Left lung (tissue), 14 donors: ENCODE measurements at places on chromosomes 5 and 9.
A peak's percentile ranks its signal among the peaks of the same experiment; 100 is the strongest.

DNA sequence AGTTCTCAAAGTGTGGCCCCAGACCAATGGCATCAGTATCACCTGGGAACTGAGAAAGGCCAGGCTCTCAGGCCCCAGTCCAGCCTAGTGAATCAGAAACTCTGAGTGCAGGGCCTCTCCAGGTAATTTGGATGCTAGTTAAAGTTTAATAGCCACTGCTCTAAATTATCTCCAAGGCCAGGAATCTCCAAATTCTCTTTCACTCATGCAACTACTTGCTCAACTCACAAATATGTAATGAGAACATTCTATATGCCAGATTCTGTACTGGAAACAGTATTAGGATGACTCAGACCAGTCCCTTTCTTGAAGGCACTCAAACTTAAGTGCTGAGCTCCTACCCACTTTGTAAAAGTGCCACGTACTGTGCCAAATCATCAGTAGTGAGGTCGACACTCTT, 84.6 kb downstream of the PAPPA start:
- no peak for DNase-seq

DNA sequence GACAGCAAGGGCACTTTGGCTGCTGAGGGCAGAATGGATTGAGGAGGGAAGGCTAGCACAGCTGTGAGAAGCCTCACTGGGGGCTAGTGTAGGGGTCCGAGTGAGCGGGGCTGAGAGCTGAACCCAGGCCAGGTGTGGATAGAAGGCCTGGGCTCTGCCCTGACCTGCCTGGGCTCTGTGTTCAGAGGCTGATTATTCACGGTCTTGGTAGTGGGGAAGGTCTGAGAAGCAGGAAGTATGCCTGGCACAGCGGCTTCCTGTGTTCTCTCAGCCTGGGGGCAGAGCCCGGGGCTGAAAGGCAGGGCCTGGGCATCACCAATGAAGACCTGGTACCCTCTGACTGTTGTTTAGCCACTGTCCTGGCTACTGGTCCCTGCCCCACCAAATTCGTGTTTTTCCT, 136.4 kb upstream of the TBC1D2 start:
- no peak for DNase-seq

- DNase-seq: no peak
Observed at GRCh38 chr5:62645223-62645622, 66.6 kb downstream of the LRRC70 start.

- DNase-seq: no peak
Observed at GRCh38 chr9:87199782-87200181, 252.5 kb upstream of the GAS1 start.

- no peak for DNase-seq
Observed at GRCh38 chr5:124743602-124744169, 2.8 kb downstream of the ZNF608 start.

- DNase-seq: no peak
Observed at GRCh38 chr5:155936520-155937406, 390.2 kb upstream of the SGCD start.

GRCh38 chr9:72132052-72132451, 17.2 kb upstream of the GDA start:
- DNase-seq: no peak

DNA sequence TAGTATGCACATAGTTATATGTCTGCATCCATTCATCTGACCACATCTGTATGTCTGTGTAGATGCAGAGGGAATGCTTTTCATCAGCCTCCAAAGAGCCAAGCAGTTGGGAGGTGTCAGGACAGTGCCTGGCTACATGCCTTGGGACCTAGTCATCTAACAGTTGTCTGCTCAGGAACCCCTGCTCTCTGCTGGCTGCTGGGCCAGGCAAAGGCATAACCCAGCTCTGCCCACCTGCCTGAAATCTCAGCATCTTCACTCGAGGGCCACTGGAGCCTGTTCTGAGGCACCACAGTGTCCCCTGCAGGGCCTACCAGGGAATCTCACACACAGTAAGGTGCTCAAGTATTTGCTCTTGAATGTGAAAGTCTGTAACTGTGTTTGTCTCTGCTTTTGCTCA, 3.7 kb downstream of the C9orf50 start:
- no peak for DNase-seq

- DNase-seq: no peak
Observed at GRCh38 chr5:181107699-181108098, 23.3 kb downstream of the OR2V1 start.

GRCh38 chr5:54175-54730, 37.7 kb upstream of the PLEKHG4B start:
- DNase-seq: no peak

- no peak for DNase-seq
Observed at GRCh38 chr5:13830536-13830935, 114.0 kb downstream of the DNAH5 start.

DNA sequence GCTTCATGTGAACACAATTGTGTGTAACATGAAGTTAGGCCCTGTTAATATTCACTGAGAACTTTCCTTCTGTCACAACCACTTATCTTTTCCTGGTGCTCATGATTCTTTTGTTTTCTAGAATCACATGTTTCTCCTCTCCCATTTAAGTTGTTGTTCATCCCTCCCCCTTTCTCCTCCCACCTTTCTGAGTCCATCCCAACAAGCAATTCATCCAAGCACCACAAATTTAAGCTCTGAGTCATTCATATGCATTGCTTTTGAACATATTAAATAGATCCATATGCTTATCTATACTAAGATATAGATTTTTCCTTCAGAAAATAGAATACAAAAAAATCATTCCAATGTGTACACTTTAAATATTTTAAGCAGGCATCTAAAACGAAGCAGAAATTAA, 75.2 kb upstream of the NFIB start:
- DNase-seq: no peak

DNA sequence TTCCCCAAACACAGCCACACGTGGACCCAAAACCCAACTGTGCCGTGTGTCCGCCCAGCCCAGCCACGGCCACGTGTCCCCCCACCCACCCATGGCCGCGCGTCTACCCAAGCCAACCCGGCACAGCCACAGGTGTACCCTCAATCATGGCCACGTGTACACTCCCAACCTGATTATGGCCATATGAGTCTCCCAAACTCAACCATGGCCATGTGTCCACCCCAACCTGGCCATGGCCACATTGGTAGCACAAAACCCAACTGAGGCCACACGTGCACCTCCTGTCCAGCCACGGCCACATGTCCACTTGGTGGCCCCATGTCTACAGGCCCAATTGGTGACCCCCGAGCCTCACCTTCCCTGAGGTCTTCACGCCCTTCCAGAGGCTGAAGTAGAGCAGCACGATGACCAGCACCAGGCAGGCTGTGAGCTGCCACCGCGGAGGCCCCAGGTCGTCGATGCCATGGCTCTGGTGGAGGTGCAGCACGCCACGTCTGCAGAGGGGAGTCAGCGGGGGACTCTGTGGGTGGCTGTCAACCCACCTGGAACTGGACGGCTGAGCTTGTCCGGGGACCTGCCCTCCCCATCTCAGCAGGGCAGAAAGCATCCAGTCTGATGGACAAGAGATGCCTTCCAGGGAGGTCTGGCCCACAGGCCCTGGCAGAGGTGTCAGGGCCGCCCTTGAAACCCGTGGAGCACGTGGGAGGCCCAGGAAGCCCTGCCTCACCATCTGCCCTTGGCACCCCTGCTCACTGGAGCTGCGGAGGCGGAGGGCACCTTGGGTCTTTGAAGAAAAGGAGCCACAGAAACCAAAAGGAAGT, 23.5 kb downstream of the SLC6A3 start:
- no peak for DNase-seq

DNA sequence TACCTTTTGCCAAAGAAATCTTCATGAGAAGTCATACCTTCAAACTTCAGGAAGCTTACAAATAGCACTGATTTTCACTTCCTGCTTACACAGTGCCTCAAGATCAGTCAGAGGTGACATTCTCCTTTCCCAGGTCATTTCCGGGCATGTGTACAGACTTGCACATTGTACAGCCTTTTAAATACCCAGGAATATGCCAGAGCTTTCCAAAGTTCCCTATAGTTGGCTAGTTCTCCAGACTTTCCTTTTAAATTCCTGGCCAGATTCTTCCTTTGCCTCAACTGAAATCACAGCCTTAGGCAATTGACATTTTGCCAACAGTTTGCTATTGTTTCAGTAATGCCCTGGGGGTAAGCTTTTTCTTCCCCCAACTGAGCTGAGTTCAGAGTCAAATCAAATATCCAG, 47.2 kb downstream of the RFX3 start:
- DNase-seq: no peak

DNA sequence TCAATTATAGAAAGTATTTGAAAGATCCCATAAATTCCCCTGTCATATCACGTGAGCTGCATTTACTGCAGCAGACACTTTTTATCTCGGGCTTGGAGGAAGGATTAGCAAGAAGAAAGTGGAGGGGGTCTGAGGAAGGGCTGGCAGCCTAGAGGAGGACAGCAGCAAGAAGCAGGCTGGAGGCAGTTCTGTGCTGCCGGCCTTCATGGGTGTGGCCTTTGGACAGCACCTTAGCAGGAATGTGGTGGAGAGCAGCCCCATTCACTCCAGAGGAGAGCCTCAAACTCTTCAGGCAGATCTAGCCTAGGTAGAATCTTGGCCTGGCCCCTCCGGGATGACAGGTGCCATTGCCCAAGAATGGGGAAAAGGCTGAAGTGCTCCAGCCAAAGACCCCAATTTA, 89.8 kb upstream of the GABRP start:
- DNase-seq: no peak

DNA sequence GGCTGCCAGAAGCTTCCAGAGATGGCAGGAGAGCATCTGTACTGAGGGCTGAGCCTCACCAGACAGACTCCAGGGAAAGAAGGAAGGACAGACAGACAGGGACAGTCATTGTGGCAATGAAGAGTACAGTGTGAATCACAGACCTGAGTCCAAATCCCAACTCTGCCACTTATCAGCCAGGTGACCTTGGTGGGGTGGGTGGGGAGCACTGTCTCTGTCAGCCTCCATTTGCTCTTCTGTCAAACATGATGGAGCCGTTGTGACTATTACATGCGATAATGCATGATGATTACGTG, 85.9 kb upstream of the FSTL4 start:
- no peak for DNase-seq

- no peak for DNase-seq
Observed at GRCh38 chr9:118711843-118712242, 657.4 kb downstream of the BRINP1 start.

- DNase-seq: peak; percentile 41
Observed at GRCh38 chr5:1889321-1890065, 6.8 kb upstream of the IRX4 start.

DNA sequence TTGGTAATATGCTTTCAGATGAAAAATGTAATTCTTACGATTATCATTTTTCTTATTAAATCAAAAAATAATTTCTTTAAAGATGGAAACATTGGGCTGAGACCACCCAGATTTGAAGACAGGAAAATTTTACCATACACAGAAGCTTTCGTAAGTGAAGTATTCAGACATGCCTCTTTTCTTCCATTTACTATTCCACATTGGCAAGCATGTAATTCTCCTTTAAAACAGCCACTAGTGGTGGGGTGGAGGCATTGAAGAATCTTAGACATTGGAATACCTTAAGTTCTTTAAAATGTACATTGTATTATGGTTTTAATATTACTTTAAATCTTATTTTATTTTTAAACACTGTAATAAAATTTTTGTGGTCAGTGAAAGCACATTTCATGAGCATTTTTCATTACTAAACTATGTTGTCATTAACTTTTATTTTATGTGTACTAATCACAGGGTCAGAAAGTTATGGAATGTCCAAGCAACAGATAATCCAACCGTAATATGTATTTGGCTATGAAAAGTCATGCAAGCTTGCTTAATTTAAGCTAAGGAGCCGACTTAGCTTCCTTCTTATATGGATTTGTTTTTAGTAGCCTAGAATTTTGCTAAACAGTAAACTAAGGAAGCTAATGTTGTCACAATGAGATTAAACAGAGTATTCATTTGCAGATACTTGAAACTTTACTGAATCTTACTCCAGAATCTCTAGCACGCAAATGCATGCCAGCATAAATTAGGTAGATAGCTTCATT, 97.4 kb upstream of the ALDH1A1 start:
- DNase-seq: no peak

DNA sequence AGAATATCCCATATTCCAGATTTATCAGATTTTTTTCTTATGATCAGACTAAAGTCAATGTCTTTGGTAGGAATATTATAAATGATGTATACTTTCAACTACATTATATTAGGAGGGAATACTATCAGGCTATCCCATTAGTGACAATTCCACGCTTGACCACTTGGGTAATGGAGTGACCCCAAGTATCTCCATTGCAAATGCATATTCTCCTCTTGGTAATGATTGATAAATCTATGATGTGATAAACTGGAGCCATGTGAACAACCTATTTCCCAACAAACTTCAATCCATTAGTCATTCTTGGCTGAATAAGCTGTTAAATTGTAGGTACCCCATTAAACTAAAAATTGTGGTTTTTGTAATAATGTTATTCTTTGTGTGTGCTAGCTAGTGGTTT, 12.2 kb upstream of the MPDZ start:
- DNase-seq: no peak

DNA sequence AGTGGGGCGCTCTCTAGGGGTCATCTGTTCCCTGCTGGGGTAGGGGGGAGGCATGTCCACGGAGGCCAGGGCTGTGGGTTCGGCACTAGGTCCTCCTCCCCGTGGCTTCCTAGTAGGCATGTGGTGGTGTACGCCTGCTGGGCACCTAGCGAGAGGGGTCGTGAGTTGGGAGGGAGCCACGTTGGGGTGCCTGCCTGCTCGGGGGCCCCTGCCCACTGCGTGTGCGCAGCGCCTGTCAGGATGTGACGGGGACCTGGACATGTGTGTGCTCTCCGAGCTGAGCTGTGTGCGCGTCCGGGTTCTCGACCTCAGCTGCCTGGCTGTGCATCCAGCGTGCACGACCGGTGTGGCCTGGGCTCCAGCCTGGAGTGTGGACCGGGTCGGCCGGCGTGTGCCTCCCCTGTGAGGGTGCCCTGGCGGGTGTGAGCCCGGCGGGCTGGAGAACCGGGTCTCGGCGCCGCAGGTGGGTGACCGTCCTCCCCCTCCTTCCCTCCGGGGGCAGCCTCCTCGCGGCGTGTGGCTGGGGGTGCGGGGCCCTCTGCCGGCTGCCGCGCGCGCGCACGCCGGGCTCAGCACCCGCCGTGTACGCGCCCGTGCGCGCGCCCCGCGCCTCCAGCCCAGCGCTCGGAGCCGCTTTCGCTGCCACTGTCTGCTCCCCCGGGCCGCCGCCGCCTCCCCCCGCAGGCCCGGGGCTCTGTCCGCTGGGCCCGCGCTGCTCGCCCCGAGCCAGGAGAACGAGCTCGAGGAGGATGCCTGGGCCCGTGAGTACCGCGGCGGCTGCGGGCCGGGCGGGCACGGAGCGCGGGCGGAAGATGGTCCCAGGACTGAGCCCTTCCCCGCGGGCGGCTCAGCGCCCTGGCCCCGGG, at the start of gene PRR7:
Gene PRR7, plus strand, starts transcription at position 615 of the 866 bp plus-strand sequence. CDS start 8,254 bp downstream, outside the sequence.
- DNase-seq: no peak

DNA sequence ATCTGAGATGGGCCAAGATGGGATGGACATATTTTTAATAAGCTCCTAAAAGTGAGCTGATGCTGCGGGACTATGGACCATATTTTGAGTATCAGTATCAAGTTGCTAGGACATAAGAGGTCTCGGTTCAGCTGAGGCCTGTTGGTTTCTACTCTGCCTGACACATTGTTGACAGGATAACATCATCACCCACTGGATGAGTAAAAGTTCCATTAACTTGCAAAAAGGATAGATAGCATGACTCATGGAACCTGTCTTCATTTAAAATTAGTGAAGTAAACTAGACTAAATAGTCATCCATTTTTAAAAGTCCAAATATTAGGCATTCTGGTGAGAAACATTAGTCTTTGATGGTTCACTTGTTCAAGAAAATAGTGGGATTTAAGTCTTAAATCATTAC, 33.3 kb downstream of the PARP8 start:
- no peak for DNase-seq
